Lower leg skin (tissue), 4 donors: ENCODE measurements at places on chromosomes 1 and 21.

DNA sequence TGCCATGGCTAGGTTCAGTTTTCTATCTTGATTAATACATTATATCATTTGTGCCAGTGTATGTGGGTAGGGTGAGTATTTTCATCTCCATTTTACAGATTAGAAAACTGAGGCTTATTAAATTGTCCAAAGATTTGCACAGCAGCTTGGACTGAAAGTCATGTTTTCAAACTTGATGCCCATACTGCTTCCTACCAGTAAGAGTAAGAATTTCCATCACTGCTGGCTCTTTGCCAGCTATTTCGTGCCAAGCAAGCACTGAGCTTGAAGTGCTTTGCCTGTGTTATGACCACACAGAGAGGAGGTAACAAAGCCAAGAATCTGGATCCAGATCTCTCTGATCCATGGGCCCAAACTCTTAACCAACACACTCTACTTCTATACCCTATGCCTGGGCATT, 295.0 kb downstream of the VAV3 start:
- DNase-seq = peak; percentile 89

GRCh38 chr1:30323841-30324240, 399.5 kb downstream of the MATN1 start:
- no peak for DNase-seq

GRCh38 chr1:1899266-1899966, 8.5 kb upstream of the GNB1 start:
- DNase-seq = no peak

DNA sequence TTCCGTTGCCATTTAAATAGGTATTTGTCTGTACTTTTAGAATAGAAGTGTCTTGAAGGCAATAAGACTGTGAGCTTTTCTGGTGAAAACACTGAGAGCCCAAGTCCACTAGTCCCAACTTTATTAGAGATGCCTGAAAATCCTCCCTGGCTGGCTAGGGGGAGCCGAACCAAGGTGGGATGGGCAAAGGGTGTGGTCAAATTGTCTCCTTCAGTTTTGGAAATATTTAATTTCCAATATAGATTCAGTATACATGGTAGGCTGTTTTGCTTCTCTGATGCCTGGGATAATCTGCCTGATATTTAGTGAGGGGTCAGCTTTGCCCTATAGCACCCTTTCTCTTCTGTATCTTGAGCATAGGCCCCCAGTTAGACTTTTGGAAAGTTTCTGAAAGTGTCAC, 3.5 kb downstream of the ROR1 start:
- DNase-seq = no peak

GRCh38 chr1:66938613-66939012, 13.8 kb downstream of the MIER1 start:
- DNase-seq = no peak

DNA sequence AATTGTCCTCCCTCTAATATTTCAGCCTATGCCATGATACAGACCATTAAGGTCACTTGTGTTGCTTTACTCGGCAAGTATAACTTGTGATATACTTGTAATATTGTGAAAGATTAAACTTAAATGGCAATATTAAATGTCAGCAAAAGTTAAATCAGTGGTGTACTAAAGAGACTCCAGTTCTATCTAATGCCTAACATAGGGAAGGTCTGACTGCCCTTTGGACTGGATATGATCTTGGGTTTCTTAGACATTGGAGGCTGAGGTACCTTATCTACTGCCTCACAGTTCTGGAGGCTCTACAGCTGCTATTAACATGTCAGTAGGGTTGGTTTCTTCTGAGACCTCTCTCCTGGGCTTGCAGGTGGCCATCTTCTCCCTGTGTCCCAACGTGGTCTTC, 89.9 kb downstream of the MT1HL1 start:
- DNase-seq = no peak

- peak; percentile 72 for DNase-seq
Measured at GRCh38 chr1:161074676-161075368, 5.1 kb upstream of the ARHGAP30 start.

- DNase-seq = no peak
Measured at GRCh38 chr1:8858888-8859706, 19.4 kb downstream of the ENO1 start.
